Fibroblast of the aortic adventitia (primary cell): ENCODE measurements at places on chromosomes 11 and 22.

DNA sequence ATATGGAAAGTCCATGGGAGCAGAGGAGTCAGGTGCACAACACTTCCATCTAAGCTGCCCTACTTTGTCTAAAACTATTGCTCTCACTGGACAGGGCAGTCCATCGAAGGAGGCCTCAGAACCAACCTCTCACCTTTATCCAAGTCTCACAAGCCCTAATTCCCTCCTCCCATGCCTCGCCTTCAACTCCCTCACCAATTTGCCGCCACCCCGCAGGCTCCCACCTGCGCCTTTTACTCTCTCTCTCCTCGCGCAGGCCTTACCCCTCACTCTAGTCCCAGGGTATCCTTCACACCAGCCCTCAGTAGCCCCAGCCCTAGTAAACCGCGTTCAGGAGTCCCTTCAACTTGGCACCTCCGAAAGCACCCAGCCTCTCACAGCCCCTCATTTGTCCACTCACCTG is 451 bp downstream of the FHIP1B start:
- peak; percentile 10 for DNase-seq

DNA sequence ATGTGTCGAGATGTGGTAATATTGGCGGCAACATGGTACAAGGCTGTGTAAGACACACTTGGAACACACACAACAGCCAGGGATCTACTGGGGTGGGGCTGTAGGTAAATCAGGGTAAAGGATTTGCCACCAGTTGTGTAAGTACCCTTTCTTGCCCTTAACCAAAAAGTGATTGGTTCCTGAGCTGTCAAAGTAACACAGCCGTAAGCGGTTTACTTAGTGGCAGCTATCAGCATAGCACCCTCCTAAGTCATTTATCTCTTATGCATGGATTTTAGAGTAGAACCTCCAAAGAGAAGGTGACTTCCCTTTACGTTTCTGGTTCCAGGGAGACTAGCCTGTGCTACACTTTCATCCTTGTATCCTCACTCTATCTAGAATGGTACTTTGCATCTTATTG is 57.2 kb downstream of the SPECC1L start:
- no peak for DNase-seq

- no peak for DNase-seq
Observed at GRCh38 chr11:57551941-57552340, 14.5 kb downstream of the SMTNL1 start.

DNA sequence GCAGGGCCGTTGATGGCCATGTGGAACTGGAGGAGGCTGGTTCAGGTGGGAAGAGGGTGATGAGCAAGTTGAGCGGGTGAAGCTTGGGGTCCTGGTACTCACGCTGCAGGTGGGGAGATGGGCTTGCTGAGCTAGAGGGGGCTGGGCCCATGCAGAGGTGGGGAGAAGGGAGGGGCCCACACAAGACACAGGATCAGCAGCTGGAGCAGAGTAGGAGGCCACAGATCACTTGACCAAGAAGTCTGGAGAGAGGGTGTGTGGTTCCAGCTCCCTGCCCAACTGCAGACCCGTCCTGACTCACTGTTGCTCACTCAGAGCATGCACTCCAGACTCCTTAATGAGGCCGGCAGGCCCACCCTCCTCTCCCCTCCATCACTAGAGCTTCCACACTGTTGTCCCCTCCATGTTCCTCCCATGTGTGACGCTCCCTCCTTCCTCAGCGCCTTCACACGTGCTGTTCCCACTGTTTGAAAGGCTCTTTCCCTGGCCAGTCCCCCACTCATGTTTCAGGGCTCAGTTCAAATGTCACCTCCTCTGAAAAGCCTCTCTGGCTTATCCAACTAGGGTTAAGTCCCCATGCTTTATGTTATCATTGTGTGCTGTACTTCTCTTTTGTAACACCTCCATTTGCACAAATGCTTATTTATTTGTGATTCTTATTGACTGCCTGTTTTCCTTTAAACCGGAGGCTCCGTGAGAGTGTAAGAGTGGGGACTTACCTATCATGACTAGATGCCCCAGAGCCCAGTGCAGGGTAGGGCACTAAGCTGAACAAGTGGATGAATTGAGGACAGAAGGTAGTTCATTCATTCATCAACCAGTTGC is 2.3 kb downstream of the CCDC86 start:
- peak; percentile 11 for DNase-seq

DNA sequence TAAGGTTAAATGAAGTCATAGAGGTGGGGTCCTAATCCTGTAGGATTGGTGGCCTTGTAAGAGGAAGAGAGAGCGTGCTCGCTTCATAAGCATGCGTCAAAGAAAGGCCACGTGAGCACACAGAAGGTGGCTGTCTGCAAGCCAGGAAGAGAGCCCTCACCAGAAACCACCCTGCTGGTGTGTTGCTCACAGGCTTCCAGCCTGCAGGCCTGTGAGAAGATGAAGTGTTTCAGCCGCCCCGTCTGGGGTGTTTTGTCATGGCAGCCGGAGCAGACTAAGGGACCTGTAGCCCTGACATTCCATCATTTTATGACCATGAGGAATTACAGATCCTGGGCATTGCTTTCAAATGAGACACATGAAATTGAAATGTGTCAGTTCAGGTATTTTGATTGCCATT is 32.4 kb downstream of the AP2A2 start:
- DNase-seq, result no peak

DNA sequence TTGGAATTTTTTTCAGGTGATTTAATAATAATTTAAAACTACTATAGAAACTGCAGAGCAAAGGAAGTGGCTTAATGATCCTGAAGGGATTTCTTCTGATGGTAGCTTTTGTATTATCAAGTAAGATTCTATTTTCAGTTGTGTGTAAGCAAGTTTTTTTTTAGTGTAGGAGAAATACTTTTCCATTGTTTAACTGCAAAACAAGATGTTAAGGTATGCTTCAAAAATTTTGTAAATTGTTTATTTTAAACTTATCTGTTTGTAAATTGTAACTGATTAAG is 3.4 kb downstream of the MALAT1 start:
- no peak for DNase-seq

- DNase-seq, result peak; percentile 66
Observed at GRCh38 chr11:14308114-14308896, 50.7 kb downstream of the RRAS2 start.

GRCh38 chr11:78801161-78801884 is 226.7 kb upstream of the NARS2 start:
- peak; percentile 97 for DNase-seq

- no peak for DNase-seq
Observed at GRCh38 chr22:43343262-43343669, at the start of gene SCUBE1. Gene SCUBE1 (minus strand): TSS chr22:43343372. CDS start chr22:43343261, 111 bp downstream.

- no peak for DNase-seq
Observed at GRCh38 chr11:70343636-70344035, 54.7 kb upstream of the CTTN start.

DNA sequence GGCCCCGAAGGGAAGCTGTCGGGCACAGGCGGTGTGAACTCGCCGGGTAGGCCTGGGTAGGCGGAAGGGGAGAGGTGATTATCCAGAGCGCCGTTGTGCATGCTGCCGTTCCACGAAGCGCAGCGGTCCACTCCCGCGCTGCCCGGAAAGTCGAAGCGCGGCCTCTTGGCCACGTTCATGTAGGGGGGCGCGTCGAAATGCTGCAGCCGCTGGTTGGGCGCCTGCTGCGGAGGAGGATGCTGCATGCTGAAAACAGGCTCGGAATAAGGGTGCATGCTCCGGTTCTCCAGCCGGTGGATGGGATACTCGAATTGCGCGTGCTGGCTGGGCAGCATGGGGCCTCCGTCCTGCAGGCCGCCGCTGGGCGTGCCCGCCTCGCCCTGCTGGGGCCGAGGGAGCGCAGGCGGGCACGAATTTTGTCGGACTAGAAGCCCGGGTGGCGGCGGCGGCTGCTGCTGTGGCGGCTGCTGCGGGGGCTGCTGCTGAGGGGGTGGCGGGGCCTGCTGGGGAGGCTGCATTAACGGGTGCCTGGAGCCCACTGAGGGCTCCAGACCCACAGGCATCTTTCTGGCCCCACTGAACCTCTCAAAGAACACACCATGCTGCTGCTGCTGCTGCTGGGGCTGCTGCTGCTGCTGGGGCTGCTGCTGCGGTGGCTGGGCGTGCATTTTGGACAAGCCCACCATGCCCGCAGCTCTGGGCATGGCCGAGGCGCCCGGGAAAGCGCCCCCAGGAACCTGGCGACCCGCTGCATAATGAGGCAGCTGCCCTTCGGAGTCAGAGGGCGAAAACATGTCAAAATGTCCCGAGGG is 2.3 kb downstream of the MN1 start:
- DNase-seq, result peak; percentile 49

DNA sequence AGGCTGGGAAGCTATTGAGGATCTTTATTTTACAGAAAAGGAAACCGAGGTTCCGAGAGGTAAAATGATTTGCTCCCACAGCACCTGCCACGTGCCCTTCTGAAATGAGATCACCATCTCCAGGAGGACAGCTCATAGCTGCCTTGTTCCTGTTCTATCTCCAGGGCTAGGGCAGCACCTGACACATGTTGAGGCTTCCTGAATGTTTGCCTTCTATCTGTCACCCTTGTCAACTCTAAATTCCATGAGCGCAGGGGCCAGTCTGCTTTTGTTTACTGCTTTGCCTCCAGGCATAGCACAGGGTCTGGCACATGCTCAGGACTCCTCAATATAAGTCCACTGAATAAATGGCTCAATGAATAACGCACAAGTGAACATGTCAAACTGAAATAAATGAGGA is 24.1 kb downstream of the ASCC2 start:
- no peak for DNase-seq

GRCh38 chr11:34724973-34725372 is 104.1 kb downstream of the EHF start:
- DNase-seq, result no peak

DNA sequence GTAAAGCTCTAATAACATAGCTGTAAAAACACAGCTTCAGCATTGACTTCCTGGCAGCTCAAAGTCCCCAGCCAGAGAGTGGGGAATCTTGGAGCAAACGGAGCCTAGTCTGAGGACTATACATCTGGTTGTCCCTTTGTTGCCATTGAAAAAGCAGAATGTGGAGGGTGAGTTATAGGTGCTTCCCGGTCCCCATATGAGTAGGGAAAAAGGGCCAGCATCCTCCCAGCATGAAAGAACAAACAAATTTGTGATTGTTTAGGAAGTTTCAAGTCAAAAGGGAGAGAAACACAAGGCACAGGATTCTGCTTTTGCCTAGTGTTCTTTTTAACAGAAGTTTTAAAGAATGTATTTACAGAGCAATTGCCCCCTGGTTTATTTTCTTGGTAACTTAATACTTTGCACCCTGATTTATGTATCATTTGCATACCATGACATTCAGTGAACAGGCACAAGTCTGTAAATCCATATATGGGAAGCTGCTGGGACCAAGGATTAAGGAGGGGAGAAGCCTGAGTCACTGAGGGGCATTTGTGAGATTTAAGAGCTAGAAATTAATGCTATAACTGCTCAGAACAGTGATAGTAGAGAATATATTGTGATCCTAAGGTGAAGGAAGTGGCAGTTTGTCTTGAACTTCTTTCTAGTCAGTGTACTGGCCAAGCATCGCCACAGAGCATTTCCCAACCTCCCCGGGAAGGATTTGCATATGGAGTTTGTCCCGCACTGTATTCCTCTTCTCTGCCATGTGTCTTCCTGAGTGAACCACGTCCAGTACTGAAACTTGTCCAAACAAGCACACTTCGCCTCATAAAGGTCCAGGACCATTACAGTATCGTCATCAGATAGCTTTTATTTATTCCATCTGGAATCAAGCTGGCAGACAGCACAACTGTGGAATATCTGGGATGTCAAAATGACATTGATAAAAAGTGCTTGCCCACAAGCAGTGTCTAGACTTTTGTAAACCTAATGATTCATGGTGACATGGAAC is 103.0 kb downstream of the DBX1 start:
- DNase-seq, result no peak

- no peak for DNase-seq
Observed at GRCh38 chr11:132200353-132200936, 830.0 kb downstream of the NTM start.

DNA sequence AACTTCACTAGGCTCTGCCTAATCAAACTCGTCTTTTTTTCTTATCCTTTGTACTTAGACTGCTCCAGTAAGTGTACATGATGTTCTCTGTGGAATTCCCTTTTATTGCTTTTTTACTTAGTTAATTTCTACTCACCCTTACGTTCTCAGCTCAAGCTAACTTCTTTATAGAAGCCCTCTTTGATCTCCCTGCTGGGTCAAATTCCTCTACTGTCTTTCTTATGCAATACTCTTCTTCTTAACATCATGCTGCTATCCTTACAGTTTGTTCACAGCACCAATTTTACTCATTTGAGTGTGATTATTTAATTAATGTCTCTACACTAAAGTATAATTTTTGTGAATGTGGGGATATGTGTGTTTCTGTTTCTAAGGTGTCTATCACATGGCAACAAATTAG is 498.3 kb downstream of the CNTN5 start:
- DNase-seq, result no peak

DNA sequence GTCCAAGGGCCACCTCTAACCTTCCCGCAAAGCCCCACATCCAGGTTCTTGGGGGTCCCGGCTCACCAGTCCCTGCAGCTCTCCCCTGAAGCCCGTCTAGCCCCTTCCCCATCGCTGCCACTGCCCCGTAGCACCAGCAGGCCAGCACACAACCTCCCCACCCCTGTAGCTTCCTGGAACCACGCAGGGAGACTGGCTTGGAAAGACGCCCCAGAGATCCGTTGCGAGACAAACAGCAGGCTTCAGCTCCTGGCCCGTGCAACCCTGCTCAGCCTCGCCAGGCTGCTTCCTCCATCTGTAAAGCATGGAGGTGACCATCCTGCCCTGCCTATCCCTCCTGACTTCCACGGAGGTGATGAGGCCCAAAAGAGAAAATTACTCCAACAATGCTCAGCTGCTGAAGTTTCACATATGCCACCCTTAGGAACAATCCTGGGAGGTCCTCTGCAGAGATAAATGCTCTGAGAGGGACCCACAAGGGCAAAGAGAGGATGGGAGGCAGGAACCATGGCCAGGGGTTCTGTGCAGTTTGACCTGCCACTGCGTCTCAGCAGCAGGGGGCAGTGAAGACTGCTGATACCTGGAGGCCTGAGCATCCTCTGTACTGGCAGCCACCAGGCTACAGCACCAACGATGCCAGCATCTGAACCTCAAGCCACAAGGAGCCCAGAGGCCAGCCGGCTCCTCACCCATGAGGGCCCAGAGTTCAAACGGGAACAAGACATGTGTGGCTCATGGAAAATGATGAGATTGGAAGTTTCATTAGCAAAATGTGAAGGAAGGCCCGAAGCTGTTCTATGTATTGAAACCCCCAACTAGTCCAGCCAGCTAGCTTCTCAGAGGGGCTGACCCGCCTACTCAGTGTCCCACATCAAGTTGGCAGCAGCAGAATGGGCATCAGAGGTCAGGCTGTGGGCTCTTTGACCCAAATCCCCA is 16.1 kb downstream of the DGCR2 start:
- DNase-seq, result no peak

- peak; percentile 70 for DNase-seq
Observed at GRCh38 chr22:45208993-45209838, 31.5 kb downstream of the KIAA0930 start.

- DNase-seq, result peak; percentile 60
Observed at GRCh38 chr22:29154364-29155048, 51.2 kb upstream of the EMID1 start.

DNA sequence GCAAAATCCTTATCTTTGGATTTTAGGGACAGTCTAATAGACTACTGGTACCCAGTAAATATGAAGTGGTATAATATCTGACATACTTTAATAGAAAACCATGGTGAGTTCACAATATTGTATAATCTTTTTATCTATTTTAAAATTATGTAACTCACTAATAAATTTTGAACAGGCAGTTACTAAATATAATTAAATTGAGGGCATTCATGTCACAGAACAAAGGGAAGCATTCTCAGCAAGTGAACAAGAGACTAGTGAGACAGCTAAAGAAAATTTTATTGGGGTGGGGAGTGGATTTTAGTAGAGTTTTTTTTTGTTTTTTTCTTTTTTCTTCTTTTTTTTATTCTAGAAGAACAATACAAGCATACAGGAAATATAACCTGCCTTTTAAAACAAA is 55.0 kb downstream of the DNAJC24 start:
- DNase-seq, result no peak
